ENCODE measurements at places on chromosomes 2 and 18. TPM values are rescaled to one million over a fixed set of nuclear protein-coding genes. Genes with fewer than 3 reads are reported as not detected.

EPHA4 gene
- total RNA-seq, result 6.8 TPM

SLC4A3 gene
- 4.0 TPM for total RNA-seq

GRB14 gene
- total RNA-seq, result not detected

MYOM1 gene
- total RNA-seq, result 0.13 TPM

PCARE gene
- not detected for total RNA-seq

MAP3K19 gene
- total RNA-seq, result not detected

MERTK gene
- total RNA-seq, result 2.7 TPM

NUP35 gene
- 4.6 TPM for total RNA-seq

XDH gene
- total RNA-seq, result 0.52 TPM

TMEM198 gene
- total RNA-seq, result 9.2 TPM

PPP1CB gene
- 131 TPM for total RNA-seq

CAVIN2 gene
- total RNA-seq, result 16.9 TPM

LIMS3 gene
- total RNA-seq, result 0.48 TPM

MOCOS gene
- total RNA-seq, result 1.4 TPM

SLC16A14 gene
- 1.2 TPM for total RNA-seq

SPC25 gene
- total RNA-seq, result 3.5 TPM

EHBP1 gene
- 28.4 TPM for total RNA-seq

DSC2 gene
- total RNA-seq, result 1.7 TPM

POTEI gene
- total RNA-seq, result not detected

ILKAP gene
- 10.2 TPM for total RNA-seq

NGEF gene
- total RNA-seq, result 3.0 TPM
